RKO (cell line): ENCODE measurements at places on chromosomes 7 and 10.

DNA sequence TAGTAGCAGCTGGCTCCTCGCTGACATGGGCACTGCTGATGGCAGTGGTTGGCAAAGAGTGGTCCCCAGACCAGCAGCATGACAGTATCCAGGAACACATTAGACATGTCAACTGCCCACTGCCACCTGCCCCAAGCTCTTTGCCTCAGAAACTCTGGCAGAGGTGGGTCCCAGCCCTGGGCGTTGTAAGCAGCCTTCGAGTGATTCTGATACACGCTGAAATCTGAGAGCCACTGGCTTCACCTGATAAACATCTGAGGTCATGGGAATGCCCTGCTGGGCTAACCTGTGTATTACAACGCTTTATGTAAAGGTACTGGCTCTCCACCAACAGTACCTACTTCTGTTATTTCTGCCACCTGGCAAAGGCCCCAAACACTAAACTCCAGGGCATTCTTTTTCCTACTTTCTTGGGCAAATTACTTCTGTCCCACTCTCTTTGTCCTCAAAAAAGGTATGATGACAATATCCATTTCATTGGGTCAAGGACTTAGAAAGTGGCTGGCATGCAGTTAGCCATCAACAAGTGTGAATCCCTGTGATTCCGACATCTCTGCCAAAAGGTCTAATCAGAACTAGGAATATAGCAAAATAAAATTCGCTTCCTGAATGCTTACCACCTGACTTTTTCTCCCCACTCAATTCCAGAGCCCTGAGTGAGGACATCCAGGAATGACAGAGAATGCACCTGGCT, 9.2 kb downstream of the SGMS1 start:
- no peak for DNase-seq

- DNase-seq, result peak; percentile 76
These were observed 1.3 kb downstream of the FRAT2 start for GRCh38 chr10:97333351-97333600.

GRCh38 chr10:43199684-43200537, 61.7 kb downstream of the CSGALNACT2 start:
- no peak for DNase-seq

DNA sequence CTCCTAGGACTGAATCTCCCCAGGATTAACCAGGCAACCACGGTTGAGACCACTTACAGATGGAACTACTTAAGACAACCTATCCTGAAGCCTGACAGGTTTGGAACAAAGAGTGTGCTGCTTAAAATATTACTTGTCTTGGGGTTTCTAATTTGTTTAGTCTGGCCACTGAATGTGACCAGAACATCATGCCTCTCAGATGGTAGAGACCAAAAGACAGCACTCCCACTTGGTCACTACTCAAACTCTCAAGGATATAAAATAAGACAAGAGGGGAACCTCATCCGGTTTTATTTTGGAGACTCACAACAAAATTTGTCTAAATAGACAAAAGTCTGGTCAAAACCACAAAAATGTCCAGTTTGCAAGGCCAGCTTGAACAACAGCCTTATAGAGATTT, 15.3 kb downstream of the MRPL32 start:
- DNase-seq, result no peak

- no peak for DNase-seq
These were observed 50.1 kb downstream of the CYP26A1 start for GRCh38 chr10:93123766-93124165.

DNA sequence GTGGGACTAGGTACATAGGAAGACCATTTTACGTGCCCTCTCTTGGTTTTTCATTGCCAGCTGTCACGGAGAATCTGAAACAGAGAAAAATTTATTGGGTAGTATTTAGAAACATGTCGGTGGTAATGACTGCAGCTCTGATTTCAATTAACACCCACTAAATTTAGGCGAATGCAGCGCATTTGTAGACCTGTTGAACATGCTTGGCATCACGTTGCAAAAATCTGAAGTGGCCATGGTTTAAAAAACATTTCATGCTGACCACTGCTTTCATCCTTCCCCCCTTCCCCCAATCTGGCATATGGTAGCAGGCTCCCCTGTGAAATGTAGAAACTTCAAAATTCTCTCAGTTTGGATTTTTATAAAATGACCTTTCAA, 34.0 kb downstream of the LRMDA start:
- no peak for DNase-seq

DNA sequence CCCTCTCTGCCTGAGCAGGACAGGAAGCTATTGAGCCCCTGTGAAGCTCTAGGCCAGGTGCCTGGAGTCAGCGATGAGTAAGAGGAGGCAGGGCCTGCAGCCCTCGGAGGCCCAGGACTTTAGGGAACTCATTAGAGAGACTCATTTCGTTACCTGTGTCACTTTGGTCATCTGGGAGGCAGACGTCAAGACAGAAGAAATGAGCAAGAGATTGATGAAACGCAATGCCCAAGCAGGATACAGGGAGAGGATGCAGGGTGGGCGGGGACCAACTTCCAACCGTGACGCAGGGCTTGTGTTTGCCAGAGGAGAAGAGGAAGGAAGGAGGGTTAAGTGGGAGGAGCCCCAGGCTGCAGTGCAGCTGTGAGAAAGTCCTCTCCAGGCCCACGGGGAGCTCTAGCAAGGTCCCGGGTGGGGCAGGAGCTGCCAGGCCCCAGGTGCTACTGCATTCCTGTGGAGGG, 26.4 kb upstream of the GNA12 start:
- no peak for DNase-seq
